ENCODE measurements at places on chromosomes 11 and 22.

GRCh38 chr11:1640076-1640946, 10.7 kb downstream of the KRTAP5-5 start:
- peak; percentile 3 for DNase-seq

DNA sequence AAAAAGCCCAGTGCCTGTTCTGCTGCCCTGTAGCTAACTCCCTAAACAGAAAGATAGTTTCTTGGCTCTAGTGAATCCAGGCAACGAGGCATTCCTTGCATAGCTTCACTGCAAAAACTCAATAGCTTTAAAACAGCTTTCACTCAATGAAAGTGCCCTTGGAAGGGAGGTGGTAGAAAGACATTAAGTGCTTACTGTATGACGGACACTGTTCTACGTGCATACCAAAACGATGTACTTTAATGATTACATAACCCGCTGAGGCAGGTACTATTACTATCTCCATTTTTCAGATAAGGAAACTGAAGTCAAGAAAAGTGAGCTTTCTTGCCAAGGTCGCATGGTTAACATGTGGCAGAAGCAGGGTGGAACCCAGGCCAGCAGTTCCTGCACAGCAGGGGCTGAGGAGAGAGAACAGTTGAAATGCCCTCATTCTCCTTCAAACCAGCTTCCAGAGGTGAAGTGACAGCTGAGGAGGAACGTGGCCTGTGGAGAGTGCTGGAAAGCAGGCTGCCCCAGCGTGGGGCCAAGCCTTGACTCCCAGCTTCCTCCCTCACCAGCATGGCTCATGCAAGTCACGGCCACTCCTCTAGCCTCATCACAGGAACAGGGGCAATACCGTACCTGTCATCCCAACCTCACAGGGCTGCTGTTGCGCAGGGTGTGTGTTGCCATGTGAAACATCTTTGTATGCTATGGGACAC, 227.5 kb upstream of the NARS2 start:
- DNase-seq = no peak

DNA sequence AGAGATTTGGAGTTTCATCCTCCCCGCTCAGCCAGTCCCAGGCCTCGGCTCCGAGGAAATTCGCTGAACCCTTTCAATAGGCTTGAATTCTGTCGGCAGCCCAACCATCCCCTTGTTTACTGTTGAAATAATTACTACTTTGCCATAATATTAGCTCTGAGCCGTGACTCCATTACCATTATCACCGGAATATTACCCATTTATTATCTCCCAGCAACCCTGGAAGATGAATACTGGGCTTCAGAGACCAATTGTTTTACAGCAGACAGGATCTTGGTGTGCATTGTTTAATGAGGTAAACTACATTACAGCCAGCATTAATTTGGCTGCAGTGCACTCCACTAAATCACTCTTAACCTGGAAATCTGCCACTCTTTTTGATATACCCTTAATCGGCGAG, 867.4 kb downstream of the NTM start:
- DNase-seq = no peak

GRCh38 chr11:96113193-96113681, 189.3 kb upstream of the MTMR2 start:
- no peak for DNase-seq

DNA sequence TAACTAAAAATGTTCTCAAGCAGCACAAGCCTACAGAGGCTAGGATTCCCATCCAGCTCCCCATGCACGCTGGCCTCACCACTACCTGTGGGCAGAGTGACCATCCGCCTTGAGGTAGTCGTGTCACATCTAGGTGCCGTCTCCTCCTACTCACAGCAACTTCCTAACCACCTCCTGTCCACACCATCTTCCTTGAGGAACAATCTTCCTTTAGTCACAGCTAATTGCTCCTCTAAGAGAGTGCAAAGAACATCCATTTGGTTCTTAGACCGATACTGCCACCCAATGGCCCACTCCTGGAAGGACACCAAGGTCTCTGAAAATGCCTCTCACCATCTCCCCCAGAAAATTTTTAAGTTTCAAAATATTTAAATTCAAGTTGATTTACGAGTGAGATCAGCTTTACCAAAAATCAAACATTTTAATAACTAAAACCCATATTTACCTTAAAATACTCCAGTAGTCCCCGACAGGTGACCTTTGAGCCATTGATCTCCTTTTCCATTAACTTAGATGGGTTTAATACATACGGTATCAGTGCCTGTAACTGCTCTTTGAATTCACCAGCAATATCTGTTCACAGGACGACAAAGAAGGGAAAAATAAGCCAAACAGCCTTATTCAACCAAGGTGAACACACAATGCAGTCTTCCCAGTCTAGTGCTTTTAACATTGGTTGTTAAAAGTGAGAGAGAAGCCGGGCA, 21.7 kb upstream of the PLAAT3 start:
- peak; percentile 36 for DNase-seq

DNA sequence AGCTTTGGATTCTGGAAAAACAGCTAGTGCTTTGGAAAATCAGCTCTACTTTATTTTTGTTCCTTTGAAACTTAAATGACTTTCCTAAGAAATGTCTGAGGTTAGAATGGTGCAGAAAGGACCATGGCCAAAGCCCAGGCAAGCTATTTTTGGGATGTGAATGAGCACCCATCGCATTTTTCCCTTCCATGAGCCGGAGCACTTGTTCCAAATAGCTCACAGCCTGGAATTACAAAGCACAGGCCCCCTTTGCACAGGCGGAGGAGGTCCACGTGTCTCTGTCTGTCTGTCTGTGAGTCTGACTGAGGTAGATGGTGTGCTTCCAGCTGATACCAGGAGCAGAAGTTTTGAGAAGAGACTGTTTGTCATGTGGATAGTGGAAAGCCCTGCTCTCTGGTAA, 50.7 kb downstream of the MICAL2 start:
- no peak for DNase-seq

DNA sequence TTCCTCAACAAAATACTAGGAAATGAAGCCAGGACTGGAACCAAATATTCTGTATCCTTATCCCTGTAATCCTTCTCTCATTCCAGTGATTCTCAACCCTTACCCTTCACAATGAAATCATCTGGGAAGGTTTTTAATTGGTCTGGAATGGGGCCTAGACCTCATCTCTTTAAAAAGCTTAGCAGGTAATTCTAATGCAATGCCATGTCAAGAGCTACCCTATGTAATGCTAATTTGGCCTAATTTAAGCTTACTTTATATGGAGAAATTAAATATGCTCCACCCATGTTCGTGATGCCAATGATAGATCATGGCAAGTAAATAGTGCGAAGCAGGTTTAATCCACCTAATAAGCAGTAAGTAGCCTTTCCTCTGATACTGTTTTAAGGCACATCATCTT, 101.7 kb downstream of the SGSM3 start:
- no peak for DNase-seq

DNA sequence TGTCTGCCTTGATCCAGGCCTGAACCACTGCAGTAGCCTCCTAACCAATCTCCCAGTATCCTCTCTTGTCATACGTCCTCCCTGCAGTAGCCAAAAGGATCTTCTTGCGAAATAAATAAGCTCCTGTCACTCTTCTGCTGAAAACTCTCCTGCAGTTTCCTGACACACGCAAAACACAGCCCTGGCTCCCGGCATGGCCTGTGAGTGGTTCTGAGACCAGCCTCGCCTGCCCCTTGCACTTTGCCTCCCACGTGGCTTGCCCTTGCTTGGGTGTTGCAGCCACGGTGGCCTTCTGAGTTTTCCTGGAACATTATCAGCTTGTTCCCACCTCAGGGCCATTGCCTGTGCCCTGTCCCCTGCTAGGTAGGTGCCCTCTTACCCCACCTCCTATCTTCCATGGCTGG, 7.2 kb downstream of the ZC3H7B start:
- no peak for DNase-seq
